ENCODE measurements at places on chromosomes 12 and 14.

- DNase-seq, result no peak
Measured at GRCh38 chr14:95462491-95462890, 54.0 kb downstream of the SYNE3 start.

- DNase-seq, result no peak
Measured at GRCh38 chr14:52318826-52319645, 4.9 kb downstream of the PTGER2 start.

- DNase-seq, result no peak
Measured at GRCh38 chr14:99035712-99036610, 236.0 kb downstream of the BCL11B start.

GRCh38 chr12:6923003-6923732 is 4.6 kb upstream of the ATN1 start:
- no peak for DNase-seq

DNA sequence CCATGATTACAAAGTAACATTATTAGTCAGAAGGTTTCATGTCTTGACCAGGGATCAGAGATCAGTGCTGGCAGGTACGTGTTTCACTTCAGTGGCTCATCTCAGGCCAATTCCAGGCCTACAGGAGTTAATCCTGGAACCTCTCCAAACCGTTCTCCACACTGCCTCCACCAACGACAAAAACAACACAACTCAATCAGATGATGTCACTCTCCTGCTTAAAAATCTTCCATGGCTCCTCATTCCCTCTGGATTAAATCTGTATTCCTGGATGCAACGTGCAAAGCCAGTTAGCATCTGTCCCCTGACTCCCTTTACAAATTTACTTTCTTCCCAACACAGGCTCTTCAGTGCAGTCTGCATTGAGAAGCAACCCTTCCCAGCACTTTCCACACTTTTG is 34.3 kb upstream of the TXNRD1 start:
- no peak for DNase-seq

DNA sequence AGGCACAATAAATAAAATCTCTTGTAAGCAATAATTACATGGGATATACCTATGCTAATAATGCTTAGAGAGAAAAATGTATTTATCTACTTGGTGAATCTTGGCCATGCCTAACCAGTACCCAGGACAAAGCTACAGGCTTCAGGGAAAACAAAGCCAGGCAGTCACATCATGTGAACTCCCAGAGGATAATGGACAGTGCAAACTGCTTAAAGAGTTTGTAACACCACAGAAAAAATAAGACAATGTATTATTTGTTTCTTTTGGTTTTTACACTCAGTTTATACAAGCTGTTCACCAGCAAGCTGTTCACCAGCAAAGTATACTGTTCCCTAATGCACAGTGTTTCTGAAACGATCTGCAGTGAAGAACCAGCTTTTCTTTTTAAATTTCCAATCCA is 38.0 kb downstream of the DICER1 start:
- DNase-seq, result no peak

DNA sequence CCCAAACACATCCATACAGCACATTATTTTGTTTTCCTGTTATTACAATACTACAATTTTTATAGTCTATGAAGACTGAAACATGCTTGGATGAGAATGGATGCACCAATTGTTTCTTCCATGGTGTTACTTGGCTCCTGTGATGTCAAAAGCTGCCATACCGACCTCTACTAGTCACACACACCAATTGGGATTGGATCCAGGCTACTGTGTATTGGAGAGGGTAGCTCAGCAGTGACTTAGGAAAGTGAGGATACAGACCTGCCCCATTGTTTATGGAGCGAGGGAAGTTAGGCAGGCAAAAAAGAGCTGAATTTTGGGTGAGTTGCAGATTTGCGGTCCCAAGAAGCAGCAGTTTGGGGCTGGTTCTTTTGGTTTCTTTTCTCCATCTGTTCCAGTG is 30.8 kb upstream of the AKAP6 start:
- no peak for DNase-seq

- no peak for DNase-seq
Measured at GRCh38 chr14:92122761-92123160, 992 bp downstream of the CPSF2 start.

DNA sequence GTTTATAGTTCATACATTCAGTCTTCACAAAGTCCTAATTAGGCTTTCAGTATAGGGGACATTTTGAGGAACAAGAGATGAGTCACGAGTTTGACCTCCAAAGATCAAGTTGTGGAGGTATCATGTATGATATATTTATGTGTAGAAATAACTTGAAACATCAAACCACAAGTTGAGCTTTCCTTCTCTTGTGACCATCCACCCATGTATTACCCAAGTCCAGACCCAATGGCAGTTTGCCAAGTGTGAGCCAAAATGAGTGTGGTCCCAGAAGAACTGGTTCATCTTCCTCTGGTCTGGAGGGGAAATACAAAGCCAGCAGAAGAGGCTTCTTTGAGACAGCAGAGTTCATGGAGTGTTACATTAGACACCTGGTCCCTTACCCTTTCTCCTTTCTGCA is 104.9 kb downstream of the ATP23 start:
- no peak for DNase-seq

- no peak for DNase-seq
Measured at GRCh38 chr12:131920902-131921840, 7.9 kb upstream of the PUS1 start.

GRCh38 chr12:118070650-118071049 is 9.7 kb upstream of the WSB2 start:
- DNase-seq, result no peak

GRCh38 chr12:15848606-15849005 is 33.6 kb upstream of the STRAP start:
- no peak for DNase-seq

DNA sequence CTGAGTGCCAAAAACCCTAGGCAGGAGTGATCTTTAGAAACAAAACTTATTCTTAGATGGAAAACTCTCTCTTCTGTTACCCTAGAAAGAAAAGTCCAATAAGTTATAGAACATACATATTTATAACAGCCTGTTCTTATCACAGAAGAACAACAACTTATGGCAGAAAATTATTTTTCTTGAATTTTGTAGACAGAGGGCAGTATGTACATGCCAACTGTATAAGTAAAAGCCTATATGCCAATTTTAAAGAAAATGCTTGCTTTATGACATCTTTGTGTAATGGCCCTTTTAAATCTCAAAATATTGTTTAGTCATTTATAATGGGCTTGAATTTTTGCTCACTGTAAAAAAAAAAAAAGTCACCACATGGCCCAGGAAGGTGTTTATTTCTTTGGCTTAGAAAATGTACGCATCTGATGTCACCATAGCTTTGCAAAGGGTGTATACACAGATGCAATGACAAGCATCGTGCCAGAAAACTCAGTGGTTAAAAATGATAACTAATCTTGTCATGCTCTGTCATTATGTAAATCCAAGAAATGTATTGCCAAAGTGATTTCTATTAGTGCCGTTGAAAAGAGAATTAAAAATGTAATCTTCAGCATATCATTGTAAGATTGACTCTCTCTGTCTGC is 38.3 kb upstream of the GRIP1 start:
- DNase-seq, result no peak

DNA sequence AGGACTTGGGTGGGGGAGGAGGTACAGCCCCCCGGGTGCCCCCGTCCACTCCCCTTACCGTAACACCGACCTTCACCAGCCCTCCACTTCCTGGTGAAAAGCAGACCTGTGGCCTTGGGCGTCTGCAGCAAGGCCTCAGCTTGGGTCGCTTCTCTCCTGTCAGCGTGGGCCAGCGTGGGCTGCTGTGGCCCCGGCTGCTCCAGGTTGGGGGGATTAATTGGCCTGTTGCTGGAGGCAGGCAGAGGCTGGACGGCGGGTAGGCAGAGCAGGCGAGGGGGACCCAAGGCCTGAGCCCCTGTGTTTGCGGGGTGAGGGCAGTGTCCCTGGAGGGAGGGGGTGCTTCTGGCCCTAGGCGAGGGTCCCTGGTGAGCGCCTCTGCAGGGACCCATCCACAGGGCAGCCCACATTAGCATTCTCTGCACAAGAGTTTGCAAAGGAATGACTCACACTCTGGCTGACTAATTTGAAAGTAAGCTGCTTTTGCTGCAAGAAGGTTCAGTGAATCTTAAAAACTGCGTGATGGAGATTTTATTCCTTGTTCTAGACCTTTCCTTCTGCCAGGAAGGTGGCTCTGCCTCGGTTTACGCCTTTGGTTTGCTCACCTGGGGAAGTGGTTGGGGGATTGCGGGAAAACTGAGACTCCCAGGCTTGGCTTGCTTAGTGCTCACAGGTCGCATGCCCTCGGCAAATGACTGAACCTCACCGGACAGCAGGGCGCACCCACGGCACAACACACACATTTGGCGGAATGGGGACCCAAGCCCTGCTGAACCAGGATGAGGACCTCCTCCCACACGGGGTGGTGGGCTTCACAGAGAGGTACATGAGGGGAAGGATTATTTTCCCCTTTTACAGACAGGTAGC is 37.9 kb upstream of the DLK1 start:
- no peak for DNase-seq

DNA sequence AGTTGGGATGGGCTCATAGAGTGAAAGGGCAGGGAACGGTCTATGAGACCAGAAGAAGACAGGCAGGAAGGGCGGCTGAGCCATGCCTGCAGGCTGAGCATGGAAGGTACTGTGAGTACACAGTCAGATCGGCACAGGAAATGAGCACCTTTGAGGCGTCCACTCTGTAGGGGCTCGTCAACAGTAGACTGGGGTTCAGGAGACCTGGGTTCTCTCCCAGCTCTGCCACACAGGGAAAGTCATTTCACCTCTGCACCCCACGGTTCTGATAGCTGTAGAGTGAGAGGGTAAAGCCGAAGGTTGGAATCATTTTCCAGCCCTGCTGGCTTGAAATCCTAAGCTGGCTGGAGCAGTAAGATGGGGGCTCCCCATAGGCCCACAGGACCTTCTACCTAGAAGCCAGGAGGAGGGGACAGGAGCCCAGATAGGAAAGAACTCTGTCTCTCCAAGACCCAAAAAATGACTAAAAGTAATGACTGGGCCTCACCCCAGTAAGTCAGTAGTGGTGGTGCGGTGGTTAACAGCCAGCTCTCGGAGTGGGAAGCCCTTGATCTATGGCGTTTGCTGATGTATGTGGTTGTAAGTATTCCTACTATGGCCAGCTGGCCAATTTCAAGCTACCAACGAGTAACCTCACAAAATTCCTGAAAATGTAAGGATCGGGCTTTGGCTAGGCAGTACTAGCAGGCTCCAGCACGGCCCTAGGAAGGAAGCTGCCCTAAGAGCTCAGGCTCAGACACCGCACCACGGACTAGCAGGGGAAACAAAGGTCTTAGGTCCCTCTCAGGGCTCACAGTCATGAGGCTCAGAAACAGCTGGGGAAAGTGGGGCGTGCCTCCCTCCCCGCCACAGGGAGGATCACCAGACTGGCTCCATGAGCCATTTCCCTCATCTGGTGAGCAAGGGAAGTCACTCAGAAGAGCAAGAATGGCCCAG is 10.3 kb upstream of the CD27 start:
- DNase-seq, result no peak

DNA sequence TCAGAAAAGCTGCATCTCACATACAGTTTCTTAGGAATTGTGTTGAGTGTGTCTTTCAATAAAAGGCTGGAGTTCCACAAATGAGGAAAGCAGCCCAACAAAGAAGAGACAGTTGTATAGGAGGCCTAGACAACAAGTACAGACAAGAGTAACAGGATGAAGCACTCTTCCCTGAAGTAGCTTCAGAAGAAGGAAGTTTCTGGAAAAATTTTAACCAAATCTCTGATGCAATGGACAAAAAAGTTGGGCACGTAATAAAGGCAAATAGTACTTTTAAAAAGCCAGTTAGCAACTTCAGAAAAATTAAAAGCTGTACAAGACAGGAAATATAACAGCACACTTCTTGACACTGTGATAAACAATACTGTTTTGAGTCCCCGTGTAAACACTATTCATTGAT is 134.1 kb upstream of the PLEKHG7 start:
- no peak for DNase-seq

GRCh38 chr12:61254225-61254624 is 1006.0 kb upstream of the USP15 start:
- no peak for DNase-seq

DNA sequence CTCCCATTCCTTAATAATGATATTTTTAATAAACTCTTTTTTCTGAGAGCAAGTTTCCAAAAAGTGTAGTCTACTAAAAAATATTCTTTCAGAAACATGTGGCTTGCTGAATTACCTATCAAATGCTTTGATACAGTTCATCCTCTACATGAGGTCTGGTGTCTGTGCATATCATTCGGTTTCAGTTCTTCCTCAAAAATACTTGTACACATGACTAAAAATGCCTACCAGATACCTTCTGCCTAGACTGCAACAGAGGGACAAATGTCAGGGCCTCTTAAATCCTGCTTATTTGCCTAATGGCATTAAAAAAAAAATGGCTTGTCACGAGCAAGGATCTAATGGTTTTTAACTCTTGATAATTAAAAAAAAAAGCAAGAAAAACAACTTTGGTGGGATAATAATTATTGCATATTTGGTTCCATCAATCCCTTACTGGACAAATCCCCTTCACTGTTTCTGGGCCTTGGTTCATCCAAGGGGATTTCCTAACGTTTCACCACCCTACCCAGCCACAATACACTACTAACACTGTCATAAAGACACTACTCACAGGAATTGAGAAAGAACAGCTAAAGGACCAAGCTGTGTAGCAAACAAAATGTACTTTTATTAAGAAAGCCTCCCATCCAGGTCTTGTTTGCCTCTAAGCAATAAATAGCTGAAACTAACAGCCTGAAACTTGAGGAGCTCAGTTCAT is 45.7 kb downstream of the PARP11 start:
- no peak for DNase-seq
